Bronchial epithelial cell (primary cell): ENCODE measurements at places on chromosomes 11 and 22. TPM values are rescaled to one million over a fixed set of nuclear protein-coding genes. Genes with fewer than 3 reads are reported as not detected.

Gene TYR
- not detected in 2 replicates for total RNA-seq

Gene CCDC73
- total RNA-seq = 0.13 TPM in 1 of 2 replicates, not detected in the other

Gene EHBP1L1
- 31.6 and 62.0 TPM in 2 replicates for total RNA-seq

Gene ANKK1
- total RNA-seq = 0.26 and 1.8 TPM in 2 replicates

Gene NEFH
- under 0.01 and 0.13 TPM in 2 replicates for total RNA-seq

Gene MRGPRE
- total RNA-seq = not detected in 2 replicates

Gene OTOG
- not detected in 2 replicates for total RNA-seq

Gene CASP5
- 6.9 TPM in 1 of 2 replicates, not detected in the other for total RNA-seq

Gene MMP13
- under 0.01 TPM in 1 of 2 replicates, not detected in the other for total RNA-seq

Gene KBTBD3
- total RNA-seq = 2.4 and 5.8 TPM in 2 replicates

Gene PDE2A
- total RNA-seq = 1.2 and 1.6 TPM in 2 replicates

Gene TRMU
- total RNA-seq = 32.3 and 38.7 TPM in 2 replicates

Gene OR10G8
- total RNA-seq = not detected in 2 replicates

Gene OR52H1
- total RNA-seq = 0.38 TPM in 1 of 2 replicates, not detected in the other

Gene PIH1D2
- total RNA-seq = 0.51 and 0.53 TPM in 2 replicates

Gene NPTXR
- total RNA-seq = under 0.01 TPM in 2 replicates

Gene NRIP3
- 1.6 and 2.2 TPM in 2 replicates for total RNA-seq

Gene SAA4
- total RNA-seq = not detected in 2 replicates

Gene ASRGL1
- total RNA-seq = 0.13 and 0.53 TPM in 2 replicates

Gene TSGA10IP
- total RNA-seq = under 0.01 TPM in 1 of 2 replicates, not detected in the other

Gene PPP2R5B
- total RNA-seq = 8.2 and 14.3 TPM in 2 replicates

Gene SMTNL1
- not detected in 2 replicates for total RNA-seq

Gene MMP3
- 0.13 and 0.26 TPM in 2 replicates for total RNA-seq

Gene TIGD3
- 0.26 TPM in 2 replicates for total RNA-seq

Gene FXYD2
- not detected in 2 replicates for total RNA-seq

Gene PANX3
- not detected in 2 replicates for total RNA-seq

Gene SYCE3
- 0.51 and 0.79 TPM in 2 replicates for total RNA-seq

Gene MS4A6A
- not detected in 2 replicates for total RNA-seq

Gene KDM4E
- not detected in 2 replicates for total RNA-seq

Gene SPTBN2
- 38.7 and 67.3 TPM in 2 replicates for total RNA-seq

Gene SLC3A2
- 1,292 and 1,548 TPM in 2 replicates for total RNA-seq

Gene PNPLA3
- total RNA-seq = 1.3 and 1.7 TPM in 2 replicates

Gene SULT4A1
- under 0.01 TPM in 2 replicates for total RNA-seq

Gene OR51E2
- not detected in 2 replicates for total RNA-seq

Gene POGLUT3
- 2.9 and 5.0 TPM in 2 replicates for total RNA-seq

Gene GGT1
- 2.9 and 4.7 TPM in 2 replicates for total RNA-seq

Gene VPREB1
- not detected in 2 replicates for total RNA-seq

Gene UPK2
- total RNA-seq = 0.13 TPM in 1 of 2 replicates, not detected in the other

Gene SLC5A4
- total RNA-seq = not detected in 2 replicates

Gene HDAC10
- total RNA-seq = 9.7 and 13.8 TPM in 2 replicates

Gene OR5P2
- total RNA-seq = not detected in 2 replicates

Gene KIRREL3
- 0.51 TPM in 1 of 2 replicates, not detected in the other for total RNA-seq

Gene SCUBE1
- under 0.01 TPM in 1 of 2 replicates, not detected in the other for total RNA-seq

Gene GRM5
- total RNA-seq = under 0.01 TPM in 1 of 2 replicates, not detected in the other

Gene DGCR6
- total RNA-seq = 1.8 and 7.9 TPM in 2 replicates

Gene CNTN5
- total RNA-seq = not detected in 2 replicates

Gene PKDREJ
- not detected in 2 replicates for total RNA-seq

Gene F2
- 0.26 and 0.38 TPM in 2 replicates for total RNA-seq

Gene PRAME
- not detected in 2 replicates for total RNA-seq

Gene MS4A4A
- total RNA-seq = not detected in 2 replicates

Gene DEFB131B
- total RNA-seq = not detected in 2 replicates

Gene DNAJB13
- total RNA-seq = under 0.01 and 0.38 TPM in 2 replicates

Gene CAPN5
- total RNA-seq = 3.2 and 9.6 TPM in 2 replicates

Gene HOATZ
- not detected in 2 replicates for total RNA-seq

Gene B3GAT1
- under 0.01 TPM in 1 of 2 replicates, not detected in the other for total RNA-seq

Gene DGAT2
- total RNA-seq = 2.6 and 23.2 TPM in 2 replicates
